ENCODE measurements at places on chromosomes 6 and 20. TPM values are rescaled to one million over a fixed set of nuclear protein-coding genes. Genes with fewer than 3 reads are reported as not detected.

ANGPT4 gene
- 0.08 TPM for polyA plus RNA-seq

GRCh38 chr6:159012201-159012600, 12.2 kb upstream of the RSPH3 start:
- no peak for DNase-seq

PKIB gene
- polyA plus RNA-seq = 2.2 TPM

GRCh38 chr20:19552221-19553180, 205.6 kb upstream of the RIN2 start:
- peak; percentile 69 for DNase-seq

- DNase-seq = no peak
Measured at GRCh38 chr6:16576451-16577368, 184.6 kb downstream of the ATXN1 start.

DNA sequence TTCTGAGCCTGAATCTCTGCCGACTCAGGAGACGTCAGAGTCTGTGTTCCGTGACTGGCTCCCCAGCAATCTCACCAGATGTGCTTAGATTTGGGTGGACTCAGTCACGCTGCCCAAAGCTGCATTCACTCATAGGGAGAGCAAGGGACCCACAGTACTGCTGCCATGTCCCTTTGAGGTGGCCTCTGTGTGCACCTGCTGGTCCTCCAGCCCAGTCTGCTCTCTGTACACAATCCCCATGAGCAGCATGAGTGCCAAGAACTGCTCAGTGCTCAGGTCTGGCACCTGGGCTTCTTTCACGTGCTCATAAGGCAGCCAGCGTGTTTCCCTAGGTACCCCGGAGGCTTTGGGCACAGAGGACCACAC, 44.2 kb upstream of the TIAM2 start:
- no peak for DNase-seq

CD40 gene
- 13.7 TPM for polyA plus RNA-seq

Data from right lung (tissue), 10 donors.